ENCODE measurements at places on chromosomes 3 and 15.

- DNase-seq: no peak
These were observed 7.0 kb upstream of the DMXL2 start for GRCh38 chr15:51629612-51630011.

GRCh38 chr3:158103887-158104327 lies 2.3 kb downstream of the SHOX2 start:
- no peak for DNase-seq

DNA sequence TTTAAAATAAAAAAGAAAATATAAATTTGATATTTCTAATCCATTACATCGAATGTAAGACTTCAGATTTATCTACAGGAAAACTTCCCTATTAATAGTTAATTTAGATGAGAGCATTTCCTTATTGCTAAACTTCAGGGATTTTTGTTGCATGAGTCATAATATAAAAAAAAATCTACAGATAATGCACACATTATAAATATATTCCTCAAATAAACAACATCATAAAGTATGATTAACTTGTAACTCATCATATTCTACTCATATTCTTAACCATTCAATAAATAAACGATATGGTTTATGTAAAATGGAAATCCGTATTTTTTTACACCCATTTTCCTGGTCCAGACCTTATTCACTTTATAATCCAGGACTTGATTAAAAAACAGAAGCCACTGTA lies 477.0 kb downstream of the EPHA3 start:
- DNase-seq: no peak

DNA sequence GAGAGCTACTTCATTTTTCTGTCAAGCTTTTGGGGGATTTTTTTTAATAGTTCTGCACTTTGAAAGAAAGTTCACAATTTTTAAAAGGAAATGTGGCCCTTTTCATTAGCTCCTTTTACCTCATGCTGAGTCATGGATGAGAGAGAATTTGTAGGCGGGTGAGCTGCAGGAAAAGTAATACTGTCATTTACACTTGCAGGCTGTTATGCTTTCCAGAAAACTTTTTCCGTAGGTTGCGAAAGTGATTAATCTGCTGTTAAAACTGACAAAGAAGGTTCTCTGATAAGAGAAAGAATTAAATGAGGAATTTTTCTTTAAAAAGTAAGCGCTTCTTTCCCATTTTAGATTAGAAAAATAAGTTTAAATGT lies 430.2 kb downstream of the LPP start:
- DNase-seq: no peak

DNA sequence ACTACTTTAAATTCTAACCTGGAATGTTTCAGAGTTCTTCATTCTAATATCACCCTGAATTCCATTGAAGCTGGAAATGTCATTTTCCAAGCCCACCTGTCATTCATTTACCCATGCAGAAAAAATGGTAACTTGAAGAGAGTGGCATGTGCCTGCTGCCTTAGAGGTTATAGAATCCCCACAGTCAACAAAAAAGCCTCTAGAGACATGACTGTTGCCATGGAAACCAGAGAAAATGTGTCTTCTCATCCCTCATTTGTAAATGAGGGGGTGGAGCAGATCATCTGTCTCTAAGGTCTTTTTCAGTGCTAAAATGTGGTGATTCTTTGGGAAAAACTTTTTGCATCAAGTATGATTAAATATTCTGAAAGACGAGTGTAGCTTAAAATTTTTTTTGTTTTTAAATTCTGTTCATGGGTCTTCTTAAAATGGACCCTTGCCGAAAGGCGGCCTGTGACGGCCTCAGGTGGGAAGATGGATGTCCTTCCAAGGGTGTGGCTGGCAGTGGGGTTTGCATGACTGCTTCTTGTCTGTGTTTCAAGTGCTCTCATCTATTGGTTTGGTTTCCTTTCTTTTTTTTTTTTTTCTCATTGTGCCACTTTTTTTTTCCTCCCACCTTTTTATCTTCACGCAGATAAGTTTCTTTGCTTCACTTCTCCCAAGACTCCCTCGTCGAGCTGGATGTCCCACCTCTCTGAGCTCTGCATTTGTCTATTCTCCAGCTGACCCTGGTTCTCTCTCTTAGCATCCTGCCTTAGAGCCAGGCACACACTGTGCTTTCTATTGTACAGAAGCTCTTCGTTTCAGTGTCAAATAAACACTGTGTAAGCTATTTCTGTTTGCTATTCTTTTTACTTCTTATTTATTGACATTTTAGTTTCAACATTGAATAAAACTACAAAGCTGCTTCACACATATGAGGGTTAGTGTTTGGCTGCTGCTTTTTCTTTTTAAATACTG lies 23.0 kb downstream of the TPM1 start:
- DNase-seq: no peak
